ENCODE measurements at places on chromosomes 6 and 20.

- DNase-seq, result no peak
Observed at GRCh38 chr6:30557683-30557981, 537 bp downstream of the PRR3 start.

DNA sequence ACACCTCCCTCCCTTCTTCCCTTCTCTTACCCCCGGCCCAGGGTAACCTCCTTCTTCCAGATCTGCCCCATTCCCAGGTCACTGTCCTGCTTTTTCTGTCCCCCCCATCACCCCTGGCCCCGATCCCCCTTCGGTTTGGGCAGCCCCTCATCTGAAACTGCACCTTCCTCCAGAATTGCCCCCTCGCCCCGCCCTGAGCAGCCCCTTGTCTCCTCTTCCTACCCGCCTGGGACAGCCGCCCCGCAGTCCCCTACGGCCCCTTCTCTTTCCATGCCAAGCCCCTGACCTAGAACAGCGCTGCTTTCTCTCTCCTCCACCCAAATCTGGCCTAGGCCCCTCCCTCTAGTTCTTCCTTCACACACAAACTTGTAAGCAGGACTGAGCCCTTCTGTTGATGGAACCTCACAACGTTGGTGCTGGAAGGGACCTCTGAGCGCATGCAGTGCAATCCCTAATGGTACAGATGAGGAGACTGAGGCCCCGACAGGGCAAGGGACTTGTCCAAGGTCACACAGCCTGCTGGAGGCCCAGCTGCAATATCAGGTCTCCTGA, 630 bp downstream of the PPP2R5D start:
- DNase-seq, result no peak

DNA sequence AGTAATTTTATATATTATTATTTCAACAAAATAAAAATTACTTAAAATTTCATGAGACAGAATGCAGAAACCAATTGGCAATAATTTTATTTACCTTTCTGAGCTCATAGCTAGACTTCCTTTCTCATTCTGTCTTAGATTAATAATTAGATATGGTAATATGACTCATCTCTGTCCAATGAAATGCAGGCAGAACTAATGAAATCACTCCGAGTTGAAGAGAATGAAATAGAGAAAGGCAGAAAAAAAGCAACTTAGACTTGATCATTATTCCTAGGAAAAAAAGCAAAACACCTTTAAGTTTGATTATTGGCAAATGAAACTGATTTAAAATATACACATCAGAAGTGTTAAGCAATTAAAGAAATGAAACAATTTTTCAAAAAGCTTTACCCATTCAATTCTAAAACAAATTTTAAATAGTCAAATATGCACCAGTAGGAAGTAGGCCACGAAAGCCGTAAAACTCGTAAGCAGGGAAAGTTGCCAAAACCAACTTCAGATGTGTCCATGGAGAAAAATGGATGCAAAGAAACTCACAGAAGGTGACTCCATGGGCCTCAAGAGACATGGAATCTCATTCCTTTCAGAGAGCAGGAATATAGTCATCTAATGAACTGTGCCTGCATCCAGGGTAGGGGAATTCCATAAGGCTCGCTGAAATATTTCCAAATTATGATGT, 293.8 kb upstream of the RGS17 start:
- DNase-seq, result no peak

GRCh38 chr20:37349517-37350491, 3.9 kb downstream of the SRC start:
- no peak for DNase-seq

GRCh38 chr20:63682384-63683139, 13.9 kb upstream of the TNFRSF6B start:
- DNase-seq, result peak; percentile 98

- DNase-seq, result peak; percentile 89
Observed at GRCh38 chr6:107641500-107641941, 151.6 kb downstream of the SOBP start.

- DNase-seq, result no peak
Observed at GRCh38 chr6:131682442-131682841, 18.8 kb downstream of the OR2A4 start.

GRCh38 chr20:46423342-46423741, 16.9 kb upstream of the ELMO2 start:
- no peak for DNase-seq

- DNase-seq, result no peak
Observed at GRCh38 chr6:149169761-149170511, 147.6 kb upstream of the TAB2 start.

DNA sequence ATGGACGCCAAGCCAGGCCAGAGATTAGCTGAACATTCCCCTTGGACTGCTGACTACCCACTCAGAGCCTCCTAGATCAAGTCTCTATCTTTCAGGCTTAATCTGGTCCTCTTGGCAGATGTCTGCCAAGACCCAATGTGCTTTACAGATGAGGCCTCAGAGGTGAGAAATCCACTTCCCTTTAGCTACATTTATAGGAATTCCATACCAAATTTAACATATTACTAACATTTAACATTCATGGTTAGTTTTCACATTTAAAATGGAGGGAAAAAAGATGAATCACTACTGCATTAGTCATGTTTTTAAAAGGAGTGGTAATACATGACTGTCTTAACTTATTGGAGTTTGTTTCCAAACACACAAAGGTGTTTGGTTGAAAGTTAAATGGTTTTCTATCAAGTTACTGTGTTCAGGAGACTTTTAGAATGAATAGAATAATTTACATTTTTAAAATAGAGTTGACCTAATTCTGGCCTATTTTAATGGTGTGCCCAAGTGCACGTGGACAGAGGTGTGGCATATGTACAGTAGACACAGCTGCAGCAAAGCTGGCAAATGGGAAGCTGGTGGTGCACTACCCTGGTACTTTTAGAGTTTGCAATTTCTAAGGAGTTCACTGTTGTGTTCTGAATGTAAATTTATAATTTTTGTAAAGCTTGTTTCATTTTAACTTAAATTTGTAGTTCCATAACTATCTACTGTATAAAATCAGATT, 41.9 kb upstream of the CALHM6 start:
- no peak for DNase-seq

GRCh38 chr6:111766201-111766857, 106.9 kb downstream of the FYN start:
- DNase-seq, result no peak

DNA sequence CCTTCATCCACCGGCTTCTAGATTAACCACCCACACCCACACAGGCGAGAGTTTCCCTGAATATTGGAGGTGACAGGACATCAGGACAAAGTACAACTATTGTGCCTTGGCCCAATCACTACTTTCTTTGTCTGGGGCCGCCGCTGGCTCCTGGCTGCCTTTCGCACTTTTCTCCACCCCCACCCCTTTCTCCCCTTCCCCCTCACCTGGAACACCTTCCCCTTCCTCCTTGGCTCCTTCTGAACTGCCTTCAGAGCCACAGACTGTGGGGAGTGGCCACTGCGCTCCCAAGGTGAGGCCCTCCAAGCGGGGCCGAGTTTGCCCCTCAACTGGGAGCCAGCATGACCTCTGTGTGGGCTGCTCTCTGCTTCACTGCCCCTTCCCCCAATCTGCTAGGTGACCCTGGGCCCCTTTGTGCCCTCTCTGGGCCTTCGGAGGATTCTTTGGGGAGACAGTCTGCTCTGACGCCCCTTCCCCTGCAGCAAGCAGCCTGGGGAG, 3.0 kb upstream of the VEGFA start:
- no peak for DNase-seq

GRCh38 chr20:40493549-40493948, 195.5 kb downstream of the MAFB start:
- DNase-seq, result no peak

All from ACHN (cell line).